Right hindlimb (tissue), 1 donor: ENCODE measurements at places on chromosomes 4 and X.

- no peak for DNase-seq
These were observed 2.6 kb upstream of the TRPC5 start for GRCh38 chrX:112085149-112085548.

GRCh38 chr4:4890574-4891255 is 31.2 kb downstream of the MSX1 start:
- no peak for DNase-seq

- DNase-seq: peak; percentile 29
These were observed 159.2 kb upstream of the SLC7A11 start for GRCh38 chr4:138401334-138401733.

- DNase-seq: no peak
These were observed 411.9 kb downstream of the PPARGC1A start for GRCh38 chr4:23477905-23478304.

DNA sequence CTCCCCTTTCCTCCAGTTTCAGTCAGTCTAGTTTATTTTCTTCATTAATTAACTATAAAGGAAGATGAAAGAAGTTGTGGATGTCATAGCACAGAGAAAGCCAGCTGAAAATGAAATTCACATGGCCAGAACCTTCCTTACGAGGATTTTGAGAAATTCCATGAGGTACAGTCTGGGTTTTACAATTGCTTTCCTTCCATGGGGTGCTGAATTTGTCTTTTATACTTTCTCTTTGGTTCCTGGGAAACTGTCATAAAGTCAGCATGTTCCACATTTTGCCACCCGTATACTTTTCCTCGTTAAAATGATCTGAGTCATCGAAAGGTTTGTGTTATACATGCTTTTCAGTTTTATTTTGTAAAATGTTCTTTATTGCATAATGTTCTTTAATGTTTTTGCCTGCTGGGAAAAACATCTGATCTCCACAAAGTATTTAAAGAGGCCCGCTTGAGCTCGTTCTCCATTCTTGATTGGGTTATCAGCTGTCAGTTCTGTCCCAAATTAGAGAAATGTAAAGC is 78.1 kb upstream of the CLDN34 start:
- no peak for DNase-seq

GRCh38 chr4:173167758-173168395 is 734 bp upstream of the GALNT7 start:
- DNase-seq: no peak

DNA sequence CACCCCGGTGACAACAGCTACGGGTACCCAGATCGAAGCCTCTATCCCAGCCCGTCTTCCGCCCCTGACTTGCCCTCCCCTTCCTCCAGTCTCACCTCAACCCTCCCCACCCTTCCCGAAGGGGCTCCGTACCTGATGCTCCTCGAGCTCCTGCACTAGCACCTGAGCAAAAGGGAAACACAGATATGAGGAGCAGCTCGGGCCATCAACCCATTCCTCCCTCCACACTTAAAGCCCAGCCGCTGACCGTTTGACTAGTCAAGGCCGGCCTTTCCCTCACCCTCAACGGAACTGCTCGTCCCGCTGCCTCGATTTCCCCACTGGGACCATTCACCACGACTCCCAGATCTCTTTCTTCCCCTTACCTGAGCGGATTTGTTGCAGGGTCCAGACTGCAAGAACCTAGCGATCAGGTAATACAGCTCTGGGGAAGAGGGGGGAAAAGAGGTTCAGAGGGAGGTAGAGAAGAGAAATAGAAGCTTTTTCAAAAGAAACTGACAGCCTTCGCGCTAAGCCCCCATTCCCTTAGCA is 731 bp downstream of the BRWD3 start:
- peak; percentile 19 for DNase-seq

DNA sequence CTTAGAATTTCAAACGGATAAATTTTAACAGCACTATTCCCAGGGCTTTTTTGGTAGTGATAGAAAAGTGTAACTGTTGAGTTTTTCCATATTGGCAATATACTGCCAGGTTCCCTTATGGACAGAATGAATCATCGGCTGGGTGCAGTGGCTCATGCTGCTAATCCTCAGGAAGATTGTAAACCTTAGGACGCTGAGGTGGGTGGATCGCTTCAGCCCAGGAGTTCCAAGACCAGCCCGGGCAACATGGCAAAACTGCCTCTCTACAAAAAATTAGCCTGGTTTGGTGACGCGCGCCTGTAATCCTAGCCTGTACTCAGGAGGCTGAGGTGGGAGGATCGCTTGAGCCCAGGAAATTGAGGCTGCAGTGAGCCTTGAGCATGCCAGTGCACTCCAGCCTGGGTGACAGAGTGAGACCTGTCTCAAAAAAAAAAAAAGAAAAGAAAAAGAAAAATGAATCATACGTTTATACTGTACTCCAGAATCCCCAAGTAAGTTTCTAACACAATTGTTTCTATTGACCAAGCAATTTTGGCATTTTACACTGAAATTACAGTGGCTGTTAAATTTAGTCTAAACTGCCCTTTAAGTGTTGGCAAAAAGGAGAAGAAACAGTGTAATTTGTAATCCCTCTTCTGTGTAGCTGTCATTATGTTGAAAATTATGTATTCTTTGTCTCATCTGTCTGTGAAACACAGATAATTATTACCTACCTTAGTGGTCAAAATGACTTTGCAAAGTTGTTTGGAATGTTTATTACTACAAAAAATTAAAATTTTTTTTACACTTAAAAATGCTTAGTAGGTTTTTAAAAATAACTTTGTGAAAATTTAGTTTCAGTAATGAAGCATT is 1.8 kb downstream of the SLC30A9 start:
- DNase-seq: no peak

- DNase-seq: peak; percentile 50
These were observed 99.3 kb upstream of the ARMCX2 start for GRCh38 chrX:101759000-101759399.

GRCh38 chr4:156290811-156291210 is 337.1 kb upstream of the CTSO start:
- DNase-seq: no peak

GRCh38 chrX:2549876-2550275 is 49.1 kb upstream of the DHRSX start:
- DNase-seq: no peak

DNA sequence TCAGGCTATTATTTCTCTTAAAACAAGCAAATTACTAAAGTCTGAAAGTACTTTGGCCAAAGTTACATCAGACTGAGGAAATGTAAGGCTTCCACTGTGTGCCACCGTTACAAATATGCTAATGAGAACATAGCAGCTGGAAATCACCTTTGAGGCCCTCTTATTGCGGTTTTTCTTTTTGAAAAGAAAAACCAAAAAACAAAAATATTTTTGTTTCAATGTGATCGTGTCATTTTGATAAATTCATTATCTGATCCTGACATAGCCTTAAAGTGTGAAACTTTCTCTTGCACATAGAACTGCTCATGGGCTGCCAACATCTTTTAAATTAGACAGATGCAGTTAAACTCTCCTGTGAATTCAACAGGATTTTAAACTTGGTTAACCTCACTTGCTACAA is 2.8 kb upstream of the TIFA start:
- DNase-seq: no peak

- DNase-seq: no peak
These were observed 23.7 kb upstream of the CASK start for GRCh38 chrX:41946989-41947612.

DNA sequence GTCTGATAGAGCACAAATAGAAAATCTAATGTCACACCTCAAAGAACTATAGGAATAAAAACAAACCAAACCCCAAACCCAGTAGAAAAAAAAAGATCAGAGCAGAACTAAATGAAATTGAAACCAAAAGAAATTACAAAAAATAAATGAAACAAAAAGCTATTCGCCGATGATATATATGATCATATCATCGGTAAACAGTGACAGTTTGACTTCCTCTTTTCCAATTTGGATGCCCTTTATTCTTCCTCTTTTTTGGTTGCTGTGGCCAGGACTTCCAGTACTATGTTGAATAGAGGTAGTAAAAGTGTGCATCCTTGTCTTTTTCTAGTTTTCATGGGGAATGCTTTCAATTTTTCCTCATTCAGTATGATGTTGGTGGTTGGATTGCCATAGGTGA is 215.3 kb upstream of the AR start:
- DNase-seq: no peak

DNA sequence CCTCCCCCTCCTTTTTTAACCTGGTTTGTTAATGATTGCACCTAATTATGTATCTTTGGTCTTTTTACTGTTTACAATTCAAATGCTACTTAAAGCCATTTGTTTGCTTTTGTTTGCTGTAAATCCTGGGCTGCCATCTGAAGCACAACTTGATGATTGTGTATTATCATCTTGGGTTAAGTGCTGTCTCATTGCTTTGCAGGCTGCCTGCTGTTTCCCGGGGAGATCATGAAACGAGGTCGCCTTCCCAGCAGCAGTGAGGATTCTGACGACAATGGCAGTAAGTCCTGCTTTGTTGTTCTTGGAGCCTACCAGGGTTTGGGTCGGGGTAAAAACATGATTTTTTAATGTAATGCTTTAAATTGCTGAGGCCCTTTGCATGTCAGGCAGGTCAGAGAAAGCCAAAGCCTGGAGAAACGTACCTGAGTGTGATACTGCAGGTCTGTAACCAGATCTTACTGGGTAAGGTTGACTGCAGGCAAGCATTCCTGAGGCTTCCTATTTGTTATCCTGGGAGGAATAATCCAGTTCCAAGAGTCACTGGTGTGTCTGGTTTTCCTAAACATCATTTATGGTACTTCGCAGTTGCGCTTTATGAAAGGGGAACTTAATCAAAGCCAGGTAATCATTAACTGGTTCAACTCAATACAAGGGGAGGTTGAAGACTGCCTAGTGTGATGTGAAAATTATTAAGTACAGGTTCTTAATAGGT is 22.2 kb downstream of the JADE1 start:
- DNase-seq: no peak

GRCh38 chr4:144970597-144970996 is 127.4 kb downstream of the ANAPC10 start:
- no peak for DNase-seq

GRCh38 chr4:146267826-146268225 is 53.5 kb downstream of the REELD1 start:
- DNase-seq: no peak

DNA sequence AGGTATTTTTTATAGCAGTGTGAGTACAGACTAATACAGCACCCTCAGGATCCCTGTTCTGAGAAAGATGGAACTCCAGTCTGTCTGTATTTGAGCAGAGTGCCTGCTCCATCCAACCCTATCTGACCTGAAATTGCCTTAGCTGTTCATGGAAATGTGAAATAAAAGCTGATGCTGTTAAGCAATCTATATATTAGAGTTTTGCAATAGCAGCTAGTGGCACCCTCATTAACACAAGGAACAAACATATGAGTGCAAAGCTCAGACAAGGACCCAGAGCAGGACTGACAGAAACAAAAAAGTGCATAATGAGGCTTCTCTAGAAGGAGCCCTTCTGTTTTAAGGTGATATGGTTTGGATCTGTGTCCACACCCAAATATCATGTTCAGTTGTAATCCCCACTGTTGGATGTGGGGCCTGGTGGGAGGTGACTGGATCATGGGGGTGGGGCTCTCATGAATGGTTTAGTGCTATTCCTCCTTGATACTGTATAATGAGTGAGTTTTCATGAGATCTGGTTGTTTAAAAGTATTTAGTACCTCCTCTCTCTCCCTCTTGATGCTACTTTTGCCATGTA is 272.9 kb upstream of the KLF3 start:
- DNase-seq: no peak
